ENCODE measurements at places on chromosomes 12 and 14.

DNA sequence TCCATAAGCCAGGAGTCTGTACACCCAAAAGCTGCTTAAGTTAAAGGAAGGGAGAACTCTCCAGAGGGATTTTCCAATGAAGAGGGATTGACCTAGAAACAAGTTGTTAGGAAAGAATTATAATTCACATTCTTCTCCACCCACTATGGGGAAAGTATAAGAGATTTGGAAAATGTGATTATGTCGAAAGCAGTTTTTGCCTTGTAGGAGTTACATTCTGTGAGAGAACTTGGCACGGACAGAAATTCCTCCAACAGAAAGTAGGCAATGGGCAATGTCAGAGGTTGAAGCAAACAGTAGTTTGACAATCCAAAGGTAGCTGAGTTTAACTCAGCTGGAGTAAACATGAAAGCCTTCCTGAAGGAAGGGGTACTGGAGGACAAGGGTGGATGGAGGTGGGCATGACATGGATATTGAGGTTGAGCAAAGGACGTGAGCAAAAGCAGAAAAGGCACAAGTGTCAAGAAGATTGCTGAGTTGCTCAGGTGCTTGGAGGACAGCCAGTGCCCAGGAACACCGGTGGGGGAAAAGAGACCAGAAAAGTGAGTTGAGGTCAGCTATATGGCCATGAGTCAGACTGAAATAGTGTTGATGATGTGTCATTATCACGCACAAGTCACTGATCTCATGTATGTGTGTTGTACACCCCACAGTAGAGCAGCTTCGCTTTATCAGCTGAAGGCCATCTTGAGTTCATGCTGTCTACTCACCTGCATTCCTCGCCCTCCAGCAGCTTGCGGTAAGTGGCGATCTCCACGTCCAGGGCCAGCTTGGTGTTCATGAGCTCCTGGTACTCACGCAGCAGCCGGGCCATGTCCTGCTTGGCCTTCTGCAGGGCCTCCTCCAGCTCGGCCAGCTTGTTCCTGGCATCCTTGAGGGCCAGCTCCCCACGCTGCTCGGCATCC lies 4.0 kb downstream of the KRT5 start:
- no peak for DNase-seq

DNA sequence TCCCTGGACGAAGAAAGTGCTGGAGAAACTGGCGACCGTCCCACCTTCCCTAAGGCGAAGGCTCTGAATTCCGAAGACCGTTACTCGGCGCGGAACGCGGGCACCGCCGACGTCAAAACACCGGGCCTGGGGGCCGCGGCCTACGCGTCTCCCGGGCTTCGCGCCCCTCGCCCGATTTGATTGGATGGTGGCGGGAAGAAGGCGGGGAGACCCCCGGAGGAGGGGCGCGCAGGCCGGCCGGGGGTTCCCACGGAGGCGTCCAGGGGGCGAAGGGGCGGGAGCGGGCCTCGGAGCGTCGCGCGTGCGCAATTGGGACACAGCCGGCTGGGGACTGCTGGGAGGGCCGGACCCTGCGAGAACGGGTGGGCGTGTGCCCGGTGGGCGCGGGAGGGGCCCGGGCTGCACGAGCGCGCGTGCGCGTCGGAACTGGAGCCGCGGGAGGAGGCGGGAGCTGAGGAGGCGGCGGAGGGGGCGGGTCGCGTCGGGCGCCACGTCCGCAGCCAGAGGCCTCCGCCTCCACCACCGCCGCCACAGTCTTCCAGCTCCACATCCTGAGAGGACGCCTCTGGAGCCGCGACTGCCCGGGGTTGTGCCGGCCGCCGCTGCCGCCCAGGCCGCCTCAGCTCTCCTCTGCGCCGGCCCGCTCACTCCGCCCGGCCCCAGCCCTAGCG lies at the start of gene TMEM263:
TMEM263 (plus strand) TSS at position 531 of the 671 bp plus-strand sequence. CDS start 11,210 bp downstream, outside the sequence.
- peak; percentile 96 for DNase-seq

GRCh38 chr12:132448463-132448820 lies 41.5 kb upstream of the FBRSL1 start:
- no peak for DNase-seq

DNA sequence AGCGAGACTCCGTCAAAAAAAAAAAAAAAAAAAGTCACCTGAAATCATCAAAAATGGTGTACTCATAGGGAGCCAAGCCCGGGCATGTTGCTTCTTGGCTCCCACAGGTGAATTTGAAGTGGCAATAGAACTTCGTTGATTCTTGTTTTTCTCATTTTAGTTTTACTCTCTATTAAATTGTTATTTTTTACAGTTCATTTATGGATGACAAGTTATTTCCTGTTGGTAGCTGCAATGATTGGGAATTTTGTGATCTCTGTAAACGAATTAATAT lies 1.3 kb downstream of the TM7SF3 start:
- no peak for DNase-seq

GRCh38 chr14:28941758-28942157 lies 175.2 kb downstream of the FOXG1 start:
- no peak for DNase-seq

DNA sequence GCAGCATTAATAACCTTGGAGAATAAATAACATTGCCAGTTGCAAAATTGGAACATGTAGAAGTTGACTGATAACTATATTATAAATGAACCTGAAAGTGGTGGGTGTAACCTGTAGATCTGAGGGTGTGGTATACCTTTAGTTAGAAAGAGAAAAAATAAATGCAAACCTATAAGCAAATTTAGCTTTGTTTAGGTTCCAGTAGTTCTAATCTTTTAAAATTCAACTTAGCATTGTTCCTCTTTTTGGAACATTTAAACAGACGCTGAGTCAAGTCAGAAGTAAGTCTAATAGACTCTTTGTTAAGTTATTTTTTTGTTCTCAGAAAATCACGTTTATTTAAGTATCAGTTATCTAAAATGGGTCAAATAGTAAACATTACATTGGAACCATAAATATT lies 120.0 kb downstream of the DNAI7 start:
- DNase-seq, result no peak

Measured in germinal center (tissue), 1 donor.